ENCODE measurements at places on chromosomes 2 and 18.

GRCh38 chr2:239223310-239224198 lies 177.3 kb downstream of the HDAC4 start:
- DNase-seq, result no peak

GRCh38 chr2:127219171-127220070 lies 678 bp downstream of the CYP27C1 start:
- no peak for DNase-seq

DNA sequence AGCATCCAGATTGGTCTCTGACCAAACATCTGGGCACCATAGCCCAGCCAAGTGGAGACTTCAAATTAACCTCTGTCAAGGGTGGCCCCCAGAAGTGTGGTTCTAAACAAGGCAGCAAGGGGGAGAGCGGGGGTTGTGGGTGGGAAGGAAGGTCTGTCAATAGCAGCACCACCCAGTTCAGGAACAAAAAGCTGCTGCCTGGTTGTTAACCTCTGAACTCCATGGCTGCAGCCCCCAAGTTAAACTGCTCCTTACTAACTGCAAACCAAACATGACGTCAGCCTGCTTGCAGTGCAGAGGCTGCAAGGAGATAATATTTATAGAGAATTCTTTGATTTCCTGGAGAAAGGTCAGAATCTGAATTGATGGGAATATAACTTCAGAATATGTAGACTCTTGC lies 76.5 kb downstream of the ARL4C start:
- no peak for DNase-seq

DNA sequence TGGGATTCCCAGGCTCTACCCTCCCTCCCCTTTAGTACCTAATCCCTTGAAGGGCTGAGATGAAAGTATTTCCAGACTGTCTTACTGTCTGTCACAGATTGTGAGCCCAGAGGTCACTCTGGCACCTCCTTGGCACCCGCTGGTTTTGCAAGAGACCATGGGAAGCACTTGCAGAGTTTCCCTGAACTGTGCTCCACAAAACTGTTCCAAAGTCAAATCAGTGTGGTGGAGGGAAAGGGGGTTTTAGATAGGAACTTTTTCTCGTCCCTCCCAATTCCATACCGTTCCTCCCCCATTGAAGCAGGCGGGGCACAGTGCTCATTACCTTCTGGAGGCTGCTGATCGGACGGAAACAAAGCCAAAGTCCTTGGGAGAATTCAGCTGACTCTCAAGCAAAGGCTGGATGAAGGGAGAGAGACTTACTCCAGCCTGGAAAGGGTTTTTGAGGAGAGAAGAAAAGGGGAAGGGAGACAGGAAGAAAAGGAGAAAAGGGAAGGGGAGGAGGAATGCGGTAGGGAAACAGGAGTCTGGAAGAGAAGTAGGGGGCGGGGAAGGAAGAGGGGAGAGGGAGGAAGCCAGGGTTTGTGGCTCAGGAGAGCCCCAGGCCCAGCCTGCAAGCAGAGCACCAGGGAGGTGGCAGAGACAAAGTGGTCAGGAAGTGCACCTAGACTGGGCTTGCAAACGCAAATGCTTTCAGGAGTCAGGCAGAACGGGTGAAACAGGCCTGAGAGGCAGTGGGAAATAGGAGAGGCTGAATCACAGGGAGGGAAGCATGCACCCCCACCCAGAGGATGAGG lies 88.4 kb upstream of the SP3 start:
- no peak for DNase-seq

- no peak for DNase-seq
Measured at GRCh38 chr2:112095681-112096080, 40.6 kb downstream of the TMEM87B start.

DNA sequence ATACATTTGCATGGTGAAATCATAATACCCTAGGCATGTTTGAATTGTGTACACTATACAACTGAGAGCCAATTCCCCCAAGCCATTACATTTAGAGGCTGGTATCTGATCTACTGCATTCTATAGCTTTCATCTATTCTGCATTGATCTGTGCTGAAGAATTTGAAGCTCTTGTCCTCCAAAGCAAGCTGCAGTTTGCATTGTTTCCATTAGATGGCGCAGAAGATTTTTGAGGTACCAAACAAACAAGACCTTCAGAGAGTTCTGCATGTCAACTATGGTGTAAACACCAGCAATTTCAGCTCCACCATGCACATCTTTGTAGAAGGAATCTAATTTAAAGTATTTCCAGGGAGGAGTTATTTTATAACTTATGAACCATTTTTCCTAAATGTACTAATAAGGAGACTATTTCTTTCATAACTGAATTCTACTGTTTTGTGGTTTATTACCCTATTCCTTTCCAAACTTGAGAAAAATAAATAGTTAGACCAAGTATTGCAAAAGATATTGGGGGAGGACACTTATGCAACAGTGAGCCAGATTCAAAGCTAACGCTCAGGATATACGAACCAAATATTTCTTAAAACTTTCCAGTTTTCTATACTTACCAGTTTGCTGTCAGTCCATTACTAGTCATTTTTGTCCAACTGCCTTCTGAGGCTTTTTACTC lies 761.8 kb upstream of the ACVR2A start:
- DNase-seq, result peak; percentile 75

GRCh38 chr2:216665242-216665641 lies 30.1 kb downstream of the IGFBP5 start:
- no peak for DNase-seq

- DNase-seq, result no peak
Measured at GRCh38 chr2:17640406-17640805, 99.9 kb downstream of the VSNL1 start.

GRCh38 chr2:144339048-144339447 lies 180.9 kb downstream of the ZEB2 start:
- no peak for DNase-seq

DNA sequence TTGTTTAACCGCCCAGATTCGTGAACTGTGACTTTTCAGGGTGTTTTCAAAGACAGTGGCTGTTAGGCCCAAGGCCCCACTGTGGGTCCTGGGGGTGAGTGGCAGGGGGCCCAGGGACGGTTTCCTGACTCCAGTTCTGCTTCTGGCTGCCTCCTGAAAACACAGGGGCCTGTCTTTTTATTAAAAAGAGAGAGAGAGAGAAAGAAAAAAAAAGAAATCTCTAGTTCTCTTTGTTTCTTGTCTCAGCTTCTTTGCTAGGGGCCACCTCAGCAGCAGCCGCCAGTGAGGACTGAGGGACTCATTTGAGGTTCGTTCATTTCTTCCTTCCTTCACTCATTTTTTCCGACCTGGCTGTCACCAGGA lies 15.4 kb upstream of the E2F6 start:
- no peak for DNase-seq

DNA sequence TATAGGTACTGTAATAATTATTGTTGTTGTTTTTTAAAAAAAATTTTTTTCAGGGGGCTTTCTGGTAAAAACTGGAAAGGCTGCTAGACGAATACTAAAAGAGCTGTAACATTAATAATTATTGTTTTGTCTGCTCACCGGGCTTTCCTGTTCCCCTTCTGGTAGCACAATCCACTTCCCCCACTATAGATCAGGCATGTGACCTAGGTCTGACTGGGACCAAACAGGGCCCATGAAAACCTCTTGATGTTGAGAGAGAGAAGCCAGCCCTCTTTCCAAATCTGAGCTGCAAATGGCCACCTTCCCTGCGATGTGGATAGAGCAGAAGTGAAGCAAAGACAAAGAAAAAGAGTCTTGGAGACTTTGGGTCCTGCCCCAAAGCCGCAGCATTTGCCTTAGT lies 23.4 kb downstream of the SH2D6 start:
- no peak for DNase-seq

DNA sequence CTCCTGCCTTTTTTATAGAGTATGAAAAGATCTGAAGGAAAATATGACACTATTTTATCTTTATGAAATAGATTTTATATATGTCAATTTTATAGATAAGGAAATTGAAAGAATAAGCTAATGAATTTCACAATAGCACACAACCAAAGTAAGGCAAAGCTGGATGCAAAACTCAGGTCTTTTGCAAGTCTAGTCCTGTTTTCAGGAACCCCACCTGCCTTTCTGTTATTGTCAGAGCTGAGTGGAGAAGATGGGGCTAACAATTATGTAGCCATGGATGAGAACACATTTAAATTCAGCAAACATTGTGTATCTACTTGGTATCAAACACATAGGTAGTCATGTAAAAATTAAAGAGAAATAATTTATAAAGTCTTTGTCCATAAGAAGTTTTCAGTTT lies 161.5 kb upstream of the ZEB2 start:
- peak; percentile 33 for DNase-seq

DNA sequence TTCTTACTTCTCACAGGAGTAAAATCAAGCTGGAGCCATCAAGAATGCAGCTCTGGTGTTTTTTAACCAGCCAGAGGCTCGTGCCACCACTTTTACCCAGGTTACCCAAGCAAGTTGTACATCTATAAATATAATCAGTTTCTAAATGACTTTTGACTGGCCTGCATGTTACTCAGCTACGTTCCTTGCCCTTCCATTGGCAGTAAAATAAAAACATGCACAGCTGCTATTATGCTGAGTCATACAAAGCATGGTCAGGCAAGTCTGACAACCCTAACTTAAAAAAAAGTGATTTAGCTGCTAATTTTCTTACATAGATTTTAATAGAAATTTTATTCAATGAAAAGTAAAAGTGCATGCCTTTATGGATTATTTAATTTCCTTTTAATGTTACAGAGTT lies 111.7 kb upstream of the CSRNP3 start:
- DNase-seq, result no peak

DNA sequence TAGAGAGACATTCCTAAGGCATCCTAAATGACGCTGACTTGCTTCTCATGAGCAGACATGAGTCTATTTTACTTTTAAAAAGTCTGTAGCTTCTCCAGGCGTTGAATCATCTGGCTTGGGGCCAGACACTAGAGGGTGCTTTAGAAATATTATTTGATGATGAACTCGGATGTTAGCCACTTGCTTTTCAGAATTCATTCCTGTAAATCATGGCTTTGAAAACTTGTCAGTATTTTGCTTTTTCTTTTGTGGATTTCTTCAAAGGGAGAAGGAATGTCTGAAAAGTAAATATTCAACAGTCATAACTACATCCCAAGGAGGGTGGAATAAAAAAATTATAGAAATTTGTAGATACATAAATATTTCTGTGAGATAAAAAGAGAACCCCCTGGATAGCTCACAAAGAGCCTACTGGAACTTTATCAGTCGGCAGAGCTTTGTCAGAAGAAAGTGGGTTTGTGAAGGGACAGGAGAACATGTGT lies 370.8 kb downstream of the OSR1 start:
- peak; percentile 32 for DNase-seq

DNA sequence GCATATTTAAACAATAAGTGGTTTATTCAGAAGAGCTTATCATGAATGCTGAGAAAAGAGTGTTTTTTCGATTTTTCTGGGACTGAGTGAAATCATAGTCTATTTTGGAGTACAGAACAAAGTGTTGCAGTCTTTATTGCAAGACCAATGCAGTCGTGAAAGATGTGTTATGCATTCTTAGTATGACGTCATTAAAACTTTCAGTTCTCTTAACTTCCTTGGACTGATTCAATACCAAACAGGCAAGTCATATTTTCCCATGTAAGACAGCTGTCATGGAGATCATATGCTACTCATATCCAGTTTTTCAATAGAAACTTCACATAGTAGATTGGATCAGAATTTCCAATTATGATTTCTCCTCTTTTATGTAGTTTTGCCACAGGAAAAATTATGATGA lies 92.6 kb downstream of the RIT2 start:
- no peak for DNase-seq

- DNase-seq, result no peak
Measured at GRCh38 chr2:68475110-68475509, 7.7 kb downstream of the APLF start.

GRCh38 chr2:47021301-47022009 lies 105.8 kb upstream of the MCFD2 start:
- DNase-seq, result no peak

GRCh38 chr18:42931491-42931890 lies 184.0 kb downstream of the RIT2 start:
- no peak for DNase-seq

DNA sequence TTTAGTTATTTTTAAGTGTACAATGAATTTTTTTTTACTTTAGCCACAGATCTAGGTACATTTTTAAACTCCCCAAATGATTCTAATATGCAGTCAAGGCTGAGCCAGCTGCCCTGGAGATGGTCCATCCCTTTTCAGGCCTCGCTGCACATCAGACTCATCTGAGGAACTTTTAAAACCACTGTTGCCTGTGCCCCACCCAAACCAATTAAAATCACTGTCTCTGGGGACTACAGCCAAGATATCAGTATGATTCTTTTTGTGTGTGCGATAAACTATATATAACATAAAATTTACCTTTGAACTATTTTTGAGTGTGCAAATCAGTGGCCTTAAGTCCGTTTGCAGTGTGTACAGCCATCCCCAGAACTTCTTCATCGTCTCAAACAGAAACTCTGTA lies 9.1 kb upstream of the MALT1 start:
- DNase-seq, result no peak

DNA sequence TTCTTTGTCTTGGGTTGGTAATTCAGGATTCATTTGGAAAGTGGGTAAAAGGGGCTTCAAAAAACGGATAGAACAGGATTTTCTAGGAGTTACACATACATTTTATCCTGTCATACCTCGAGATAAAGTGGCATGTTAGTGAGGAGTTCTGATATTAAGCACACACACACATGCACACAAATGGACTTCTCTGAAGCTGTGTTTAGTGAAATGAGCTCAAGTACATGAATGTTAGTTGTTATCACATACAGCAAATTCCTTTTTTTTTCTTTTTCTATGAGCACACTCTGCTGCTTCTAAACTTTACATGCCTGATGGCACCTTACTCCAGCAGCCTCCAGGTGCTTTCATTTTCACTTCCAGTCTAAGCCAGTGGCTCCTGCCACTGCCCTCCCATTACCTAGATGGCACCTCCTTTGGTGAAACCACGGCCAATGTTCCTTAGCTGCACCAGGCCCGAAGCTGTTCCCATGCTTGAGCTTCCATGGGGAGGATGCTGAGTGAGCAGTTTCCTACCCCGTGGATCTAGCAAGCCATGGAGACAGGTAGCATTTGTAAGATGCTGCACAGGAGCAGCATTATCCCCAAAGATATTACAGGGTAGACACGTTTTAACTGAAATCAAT lies 49.7 kb downstream of the STAT1 start:
- DNase-seq, result no peak

DNA sequence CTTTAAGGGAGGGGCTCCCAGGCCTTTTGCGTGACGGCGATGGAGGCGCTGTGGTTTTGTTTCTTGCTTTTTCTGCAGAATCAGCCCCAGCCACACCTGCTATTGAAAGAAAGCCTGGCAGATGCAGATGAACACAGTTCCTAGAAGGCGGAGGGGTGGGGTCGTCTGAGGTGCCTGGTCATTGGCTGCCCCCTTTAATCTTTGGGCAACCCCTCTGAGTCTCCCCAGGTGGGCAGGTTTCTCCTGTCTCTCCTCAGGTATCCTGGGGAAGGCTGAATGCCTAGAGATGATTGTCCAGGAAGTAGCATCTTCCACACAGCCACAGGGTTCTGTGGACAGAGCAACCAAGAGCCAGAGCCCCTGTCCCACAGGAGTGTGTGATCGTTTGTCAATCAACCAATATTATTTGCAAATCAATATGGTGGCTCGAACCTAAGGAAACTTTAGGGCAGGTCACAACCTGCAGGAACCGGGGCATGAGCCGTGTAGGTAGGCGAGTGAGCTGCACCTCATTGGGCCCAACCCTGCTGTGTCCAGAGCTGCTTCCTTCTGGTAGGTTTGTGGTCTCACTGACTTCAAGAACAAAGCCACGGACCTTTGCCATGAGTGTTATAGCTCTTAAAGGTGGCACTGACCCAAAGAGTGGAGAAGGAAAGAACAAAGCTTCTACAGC lies 104.3 kb downstream of the NDUFA10 start:
- DNase-seq, result no peak

- DNase-seq, result no peak
Measured at GRCh38 chr2:122750808-122751207, 995.4 kb downstream of the TSN start.

GRCh38 chr18:68428661-68429060 lies 286.2 kb downstream of the TMX3 start:
- no peak for DNase-seq

- DNase-seq, result peak; percentile 57
Measured at GRCh38 chr2:168848225-168848624, 42.0 kb downstream of the SPC25 start.

All from NCI-H345 (cell line).